ENCODE measurements at places on chromosomes 1 and 21.

DNA sequence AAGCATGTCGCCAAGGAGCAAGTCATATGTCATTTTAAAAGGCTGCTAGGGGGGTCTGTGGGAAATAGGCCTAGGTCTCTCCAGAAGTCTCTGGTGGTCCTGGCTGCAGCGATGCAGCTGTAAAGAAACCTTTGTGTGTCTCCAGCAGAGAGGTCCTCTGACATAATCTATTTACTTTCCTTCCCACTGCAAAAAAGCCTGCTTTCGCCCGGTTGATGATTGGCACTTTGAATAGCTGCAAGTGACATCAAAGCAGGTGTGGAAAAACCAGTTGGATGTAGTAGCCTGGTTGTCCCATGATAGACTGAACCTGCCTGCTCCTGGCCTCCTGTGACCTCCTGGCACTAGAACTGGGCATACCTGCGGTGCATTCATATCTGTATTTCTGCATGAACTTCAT is 13.8 kb downstream of the RASSF5 start:
- DNase-seq = no peak

DNA sequence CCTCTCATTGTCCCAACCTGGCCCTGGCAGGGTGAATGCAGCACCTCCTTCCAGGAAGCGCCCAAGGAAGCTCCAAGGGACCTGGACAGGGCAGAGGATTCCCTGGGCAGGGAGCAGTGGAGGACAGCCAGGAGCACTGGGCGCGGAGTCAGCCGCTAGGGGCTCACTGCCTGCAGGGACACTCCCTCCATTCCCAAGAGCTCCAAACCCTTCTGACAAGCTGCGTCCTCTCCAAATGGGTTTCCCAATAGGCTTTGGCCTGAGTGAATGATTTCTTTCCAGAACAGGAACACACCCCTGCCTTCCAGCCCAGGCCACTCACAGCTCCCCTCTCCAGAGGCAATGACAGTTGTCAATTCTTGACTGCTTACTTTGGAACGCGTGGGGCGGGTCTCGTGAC is 128.5 kb upstream of the EDN2 start:
- DNase-seq = no peak

- no peak for DNase-seq
Observed at GRCh38 chr1:202150187-202150586, 5.7 kb upstream of the ARL8A start.

DNA sequence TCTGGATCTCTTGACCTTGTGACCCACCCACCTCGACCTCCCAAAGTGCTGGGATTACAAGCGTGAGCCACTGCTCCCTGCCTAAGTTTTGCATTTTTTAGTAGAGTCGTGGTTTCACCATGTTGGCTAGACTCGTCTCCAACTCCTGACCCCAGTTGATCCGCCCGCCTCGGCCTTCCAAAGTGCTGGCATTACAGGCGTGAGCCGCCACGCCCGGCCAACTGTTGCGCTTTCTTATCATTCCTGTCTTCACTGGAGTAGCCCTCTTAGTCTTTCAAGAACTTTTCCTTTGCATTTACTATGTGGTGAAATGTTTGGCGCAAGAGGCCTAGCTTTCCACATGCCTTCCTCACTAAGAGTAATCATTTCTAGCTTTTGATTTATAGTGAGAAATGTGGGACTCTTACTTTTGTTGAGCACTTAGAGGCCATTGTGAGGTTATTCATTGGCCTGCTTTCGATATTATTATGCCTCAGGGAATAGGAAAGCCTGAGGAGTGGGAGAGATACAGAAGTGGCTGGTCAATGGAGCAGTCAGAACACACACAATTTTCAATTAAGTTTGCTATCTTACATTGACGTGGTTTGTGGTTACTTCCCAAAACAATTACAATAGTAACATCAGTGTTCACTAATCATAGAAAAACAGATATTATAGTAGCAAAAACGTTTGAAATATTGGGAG is 111.0 kb downstream of the ZMYM4 start:
- DNase-seq = no peak

- no peak for DNase-seq
Observed at GRCh38 chr1:199403531-199404116, 623.9 kb upstream of the NR5A2 start.

- DNase-seq = no peak
Observed at GRCh38 chr1:45752441-45753052, 2.1 kb upstream of the IPP start.

- DNase-seq = peak; percentile 99
Observed at GRCh38 chr1:37946703-37947360, at the start of gene INPP5B. INPP5B (minus strand) TSS chr1:37947053; CDS start chr1:37946308, 745 bp downstream.

- DNase-seq = no peak
Observed at GRCh38 chr21:37357691-37358090, 8.9 kb upstream of the DYRK1A start.
